ENCODE measurements at places on chromosomes 6 and 20.

DNA sequence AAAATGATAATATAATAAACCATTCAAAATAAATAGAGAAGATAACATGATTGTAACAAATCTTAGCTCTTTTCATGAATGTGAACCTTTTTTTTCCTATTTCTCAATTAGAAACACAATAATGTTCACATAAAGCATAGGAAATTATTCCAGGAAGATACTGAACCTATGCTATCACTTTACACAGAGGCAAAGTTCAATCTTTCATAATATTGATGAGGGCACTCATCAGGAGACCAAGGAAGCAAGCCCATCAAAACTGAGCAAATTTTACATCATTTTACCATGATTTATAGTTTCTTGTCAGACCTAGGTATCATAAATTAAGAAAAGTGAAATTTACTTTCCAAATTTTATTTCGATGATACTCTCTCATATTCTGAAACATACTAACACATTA is 938.5 kb downstream of the TBC1D32 start:
- DNase-seq, result no peak

GRCh38 chr6:111307275-111307858 is 175.7 kb downstream of the REV3L start:
- no peak for DNase-seq

DNA sequence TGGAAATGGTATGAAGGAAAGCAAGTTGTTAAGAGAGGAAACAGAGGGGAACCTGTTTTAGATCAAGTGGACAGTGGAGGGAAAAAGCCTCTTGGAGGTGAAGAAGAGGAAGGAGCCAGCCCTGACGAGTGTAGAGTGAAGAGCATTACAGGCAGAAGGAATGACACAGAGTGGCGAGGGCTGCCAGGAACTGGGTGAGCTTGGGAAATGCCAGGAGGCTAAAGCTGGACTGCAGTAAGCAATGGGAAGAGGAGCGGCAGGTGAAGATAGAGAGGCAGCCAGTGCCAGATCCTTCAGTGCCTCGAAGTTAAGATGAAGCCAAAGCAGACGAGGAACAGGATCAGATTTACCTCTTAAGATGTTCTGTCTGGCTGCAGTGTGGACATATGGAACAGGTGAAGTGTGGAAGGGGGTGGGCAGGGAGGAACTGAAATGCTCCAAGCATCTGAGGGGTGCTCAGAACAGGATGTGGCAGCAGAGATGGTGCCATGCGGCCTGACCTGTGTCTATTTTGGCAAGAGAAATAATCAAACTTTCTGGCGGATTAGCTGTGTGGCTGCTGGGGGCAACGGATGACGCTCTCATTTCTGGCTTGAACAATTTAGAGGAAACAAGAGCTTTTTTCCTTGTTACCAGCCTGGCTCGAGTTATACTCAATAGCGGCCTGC is 748.4 kb downstream of the PTPRT start:
- no peak for DNase-seq

DNA sequence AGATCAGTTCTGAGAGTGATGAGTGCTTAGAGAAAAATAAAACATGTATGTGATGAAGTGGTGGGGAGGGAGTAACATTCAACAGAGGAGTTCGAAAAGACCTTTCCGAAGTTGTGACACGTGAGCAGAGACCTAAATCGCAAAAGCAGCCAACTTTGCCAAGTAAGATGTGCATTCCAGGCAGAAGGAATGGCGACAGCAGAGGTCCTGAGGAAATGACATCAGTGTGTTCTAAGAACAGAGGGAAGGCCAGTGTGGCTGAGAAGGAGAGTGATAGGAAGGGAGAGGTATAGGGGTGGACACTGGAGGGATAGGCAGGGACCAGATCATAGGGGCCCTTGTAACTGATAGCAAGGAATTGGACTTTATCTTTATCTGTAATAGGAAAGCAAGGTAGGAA is 51.3 kb downstream of the ADAT2 start:
- no peak for DNase-seq

GRCh38 chr6:13098793-13099570 is 229.4 kb downstream of the TBC1D7 start:
- DNase-seq, result no peak

- no peak for DNase-seq
These were observed 122.6 kb upstream of the PLCB4 start for GRCh38 chr20:8946036-8946940.

DNA sequence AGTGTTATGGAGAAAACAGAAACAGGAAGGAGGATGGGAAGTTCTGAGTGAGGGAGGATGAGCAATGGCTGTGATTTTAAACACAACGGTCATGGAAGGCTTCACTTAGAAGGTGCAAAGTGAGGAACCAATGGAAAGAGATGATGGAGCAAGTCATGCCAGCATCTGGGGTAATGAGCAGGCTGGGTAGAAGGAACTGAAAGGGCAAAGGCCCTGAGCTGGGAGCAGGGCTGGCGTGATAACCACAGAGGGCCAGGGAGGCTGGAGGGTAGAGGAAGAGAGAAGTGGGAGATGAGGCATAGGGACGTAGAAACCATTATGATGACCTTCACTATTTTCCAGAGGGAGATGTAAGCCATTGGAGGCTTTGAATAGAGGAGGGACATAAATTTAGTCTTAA is 43.6 kb downstream of the NHLRC1 start:
- no peak for DNase-seq

DNA sequence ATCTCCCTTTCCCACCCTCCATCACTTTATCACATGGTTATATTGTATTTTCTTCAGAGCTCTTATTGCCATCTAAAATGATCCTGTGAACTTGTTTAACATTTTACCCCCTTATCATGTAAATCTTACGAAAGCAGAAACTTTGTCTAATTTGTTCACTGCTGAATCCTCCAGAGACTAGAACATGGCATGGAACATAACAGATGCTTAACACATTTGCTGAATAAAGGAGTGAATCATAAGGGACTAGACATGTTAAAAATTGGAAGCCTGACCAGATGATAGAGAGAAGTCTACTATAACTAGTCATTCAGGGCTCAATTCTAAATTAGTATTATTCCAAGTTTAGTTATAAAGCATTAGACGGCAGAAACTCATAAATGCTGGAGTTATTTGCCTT is 73.3 kb downstream of the MAN1A1 start:
- no peak for DNase-seq

DNA sequence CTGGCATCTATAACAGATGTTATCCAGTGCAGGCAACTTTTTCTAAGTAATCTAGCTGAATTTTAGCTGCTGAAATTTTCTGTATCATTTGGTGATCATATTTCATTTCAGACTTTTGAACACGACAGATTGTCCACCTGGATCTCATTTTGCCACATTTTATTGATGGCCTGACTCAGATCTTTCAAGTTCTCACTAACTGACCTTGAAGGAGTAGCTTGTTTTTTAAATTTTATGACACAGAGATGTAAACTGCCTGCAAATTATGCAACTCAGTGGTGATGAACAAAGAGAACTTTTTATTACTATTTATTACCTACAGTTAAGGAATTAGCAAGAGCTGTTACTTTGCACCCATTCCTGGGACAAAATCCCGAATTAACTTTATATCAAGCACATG is 366.4 kb downstream of the PAX1 start:
- no peak for DNase-seq

DNA sequence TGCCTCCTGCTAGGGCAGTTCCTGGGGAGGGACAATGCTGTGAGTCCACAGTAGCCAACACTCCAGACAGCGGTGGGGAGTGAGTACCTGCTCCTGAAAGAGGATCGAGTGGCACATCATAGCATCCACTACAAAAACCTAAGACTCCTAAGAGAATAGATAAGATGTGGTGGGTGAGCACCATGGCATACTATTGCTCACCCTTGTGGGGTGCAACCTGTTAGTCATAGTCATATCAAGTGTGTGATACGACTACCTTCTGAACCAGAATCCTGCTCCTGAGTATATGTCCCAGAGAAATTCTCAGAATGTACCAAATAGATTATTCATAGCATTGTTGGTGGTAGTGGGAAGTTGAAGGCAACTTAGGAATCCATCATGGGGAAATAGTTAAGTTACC is 62.7 kb upstream of the GLP1R start:
- DNase-seq, result no peak

- DNase-seq, result no peak
These were observed 57.7 kb downstream of the ADNP start for GRCh38 chr20:50873585-50873984.

DNA sequence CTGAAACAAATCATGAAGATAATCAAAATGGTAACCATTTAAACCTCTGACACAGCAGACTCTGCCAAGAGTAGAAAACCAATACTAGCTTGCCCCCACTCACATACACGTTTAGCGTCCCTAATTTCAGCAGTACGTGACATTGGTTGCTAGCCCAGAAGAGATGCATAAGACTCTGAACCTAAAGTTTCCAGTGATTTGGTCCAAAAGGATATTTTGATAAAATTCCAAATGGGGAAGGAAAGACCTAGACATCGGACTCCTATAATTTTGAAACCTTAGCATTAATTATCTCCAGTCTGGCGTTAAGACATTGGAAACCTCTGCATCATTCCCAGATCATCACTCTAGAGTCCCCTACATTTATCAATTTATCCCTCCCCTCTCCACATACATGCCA is 98.1 kb downstream of the GMDS start:
- DNase-seq, result no peak

- DNase-seq, result no peak
These were observed 8.0 kb upstream of the UBE2J1 start for GRCh38 chr6:89360415-89360999.

DNA sequence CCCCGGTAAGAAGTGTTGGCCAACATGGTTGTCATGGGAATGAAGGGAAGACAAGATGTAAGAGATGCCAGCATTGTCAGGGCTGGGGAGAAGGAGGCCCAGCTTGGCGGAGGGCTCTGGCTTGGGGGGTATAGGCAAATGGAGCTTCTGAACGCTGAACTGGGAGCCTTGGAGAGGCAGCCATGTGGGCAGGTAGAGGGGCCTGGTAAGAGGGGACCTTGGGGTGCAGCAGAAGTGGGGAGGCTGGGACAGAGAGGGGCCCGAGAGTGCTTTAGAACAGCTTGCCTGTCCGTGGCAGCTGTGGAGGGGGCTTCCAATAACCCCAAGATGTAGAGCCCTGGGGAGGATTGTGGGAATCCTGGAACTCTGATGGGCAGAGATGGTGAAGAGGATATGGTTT is 3.0 kb downstream of the SLC22A1 start:
- no peak for DNase-seq

DNA sequence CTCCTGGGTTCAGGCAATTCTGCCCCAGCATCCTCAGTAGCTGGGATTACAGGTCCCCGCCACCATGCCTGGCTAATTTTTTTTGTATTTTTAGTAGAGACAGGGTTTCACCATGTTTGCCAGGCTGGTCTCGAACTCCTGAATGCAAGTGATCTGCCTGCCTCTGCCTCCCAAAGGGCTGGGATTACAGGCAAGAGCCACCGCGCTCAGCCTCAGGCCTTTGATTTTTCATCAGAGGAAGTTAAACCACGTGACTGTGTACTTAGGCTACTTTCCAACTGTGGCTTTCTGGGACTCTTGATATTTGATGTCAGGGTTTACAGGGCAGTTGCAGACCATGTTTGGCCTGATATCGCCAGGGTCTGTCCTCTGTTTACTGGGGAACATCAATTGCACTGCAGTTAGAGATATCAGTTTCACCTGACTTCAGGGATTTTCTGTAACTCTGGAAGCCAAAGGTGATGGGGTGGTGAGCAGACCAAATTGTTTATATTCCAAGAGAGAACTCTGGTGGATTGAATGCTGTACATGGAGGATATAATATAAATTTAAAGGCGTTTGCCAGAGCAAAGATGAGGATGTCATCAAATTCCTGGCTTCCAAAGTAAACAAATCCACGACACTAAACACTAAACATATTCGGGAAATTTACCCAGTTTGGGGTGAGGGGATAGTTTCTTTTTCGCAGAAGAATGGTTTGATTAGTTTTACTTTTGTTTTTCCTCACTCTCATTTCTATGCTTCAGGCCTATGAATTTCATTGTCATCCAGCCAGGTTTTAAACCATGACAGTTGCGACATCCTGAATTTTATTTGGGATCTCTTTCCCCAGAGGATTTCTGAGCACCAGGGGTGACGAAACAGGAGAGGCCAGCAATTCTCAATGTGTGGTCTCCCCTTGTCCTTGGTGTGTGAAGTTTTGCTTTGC is 4.2 kb downstream of the PSMF1 start:
- no peak for DNase-seq

- DNase-seq, result no peak
These were observed 42.4 kb upstream of the GNRH2 start for GRCh38 chr20:3000852-3001523.

DNA sequence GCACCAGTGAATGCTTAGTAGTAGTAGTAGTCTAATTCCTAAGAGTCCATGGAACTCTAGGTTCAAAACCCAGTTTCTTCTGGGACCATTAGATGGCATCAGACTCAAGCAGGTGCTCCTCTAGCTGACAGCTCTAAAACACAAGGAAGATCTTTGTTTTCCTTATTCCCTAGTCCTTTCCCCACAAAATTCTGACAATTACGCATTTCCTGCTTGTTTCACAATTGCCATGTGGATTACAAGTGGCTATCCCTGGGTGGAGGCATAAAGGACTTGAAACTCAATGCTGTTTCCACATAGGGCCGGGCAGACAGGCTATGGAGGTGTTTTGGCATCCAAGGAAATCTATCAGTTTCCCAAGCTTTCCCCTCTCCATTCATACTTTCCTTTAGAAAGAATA is 9.2 kb upstream of the HLA-DOB start:
- no peak for DNase-seq

GRCh38 chr20:55538261-55538908 is 466.9 kb downstream of the CBLN4 start:
- no peak for DNase-seq

DNA sequence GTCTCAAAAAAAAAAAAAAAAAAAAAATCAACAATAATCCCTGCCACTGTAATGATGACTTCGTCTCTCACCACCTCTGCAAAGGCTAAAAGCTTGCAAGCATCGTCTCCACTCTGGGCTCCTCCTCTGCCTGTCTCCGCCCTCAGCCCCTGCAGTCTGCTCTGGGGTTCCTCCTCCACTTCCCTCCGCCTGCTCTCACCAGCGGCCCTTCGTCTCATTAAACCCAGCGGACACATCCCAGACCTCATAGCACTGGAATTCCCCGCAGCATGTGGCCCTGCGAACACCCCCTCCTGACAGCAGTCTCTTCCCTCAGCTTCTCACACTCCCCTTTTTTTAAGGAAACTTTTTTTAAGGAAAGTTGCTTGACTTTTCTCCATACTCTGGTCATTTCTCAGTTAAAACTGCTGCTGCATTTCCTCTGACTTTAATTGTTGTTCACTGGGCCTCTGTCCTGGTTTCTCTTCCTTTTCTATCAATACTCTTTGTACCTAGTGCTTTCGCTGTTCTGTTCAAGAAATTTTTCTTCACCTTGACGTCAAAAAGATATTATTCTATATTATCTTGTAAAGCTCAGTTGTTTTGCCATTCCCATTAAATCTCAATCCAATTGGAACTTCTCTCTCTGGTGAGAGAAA is 70.9 kb upstream of the PLEKHG1 start:
- DNase-seq, result no peak
